Activated CD4-positive, alpha-beta memory T cell treated with anti-CD3 and anti-CD28 coated beads for 36 hours (primary cell): ENCODE measurements at places on chromosomes 6 and 20. TPM values are rescaled to one million over a fixed set of nuclear protein-coding genes. Genes with fewer than 3 reads are reported as not detected.

DNA sequence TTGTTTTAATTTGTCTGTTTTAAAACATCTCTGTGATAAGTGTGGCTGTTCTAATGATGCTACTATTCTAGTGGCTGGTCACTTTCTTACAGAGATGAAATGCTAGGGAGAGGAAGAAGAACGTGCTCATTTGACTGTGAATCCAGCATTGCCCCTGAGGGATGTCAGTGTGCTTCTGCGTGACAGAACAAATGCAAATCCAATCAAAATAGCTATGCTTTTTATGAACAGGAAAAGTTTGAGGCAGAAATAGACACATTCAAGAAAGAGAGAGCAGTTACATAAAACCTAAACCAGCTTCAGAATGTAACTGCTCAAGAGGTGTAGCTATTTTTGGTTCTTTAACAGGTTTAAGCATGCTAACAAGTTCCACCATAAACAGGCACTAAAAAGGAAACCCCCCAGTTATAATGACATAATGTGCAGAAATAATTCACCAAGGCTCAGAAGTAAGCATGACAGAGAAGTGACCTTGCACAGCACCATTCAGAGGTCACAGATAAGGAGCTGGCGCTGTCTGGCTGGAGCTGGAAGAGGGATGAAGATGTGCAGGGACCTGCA is 385.3 kb downstream of the EPM2A start:
- no peak for DNase-seq

- DNase-seq, result no peak
Measured at GRCh38 chr20:36351937-36352336, 45.8 kb downstream of the DLGAP4 start.

DNA sequence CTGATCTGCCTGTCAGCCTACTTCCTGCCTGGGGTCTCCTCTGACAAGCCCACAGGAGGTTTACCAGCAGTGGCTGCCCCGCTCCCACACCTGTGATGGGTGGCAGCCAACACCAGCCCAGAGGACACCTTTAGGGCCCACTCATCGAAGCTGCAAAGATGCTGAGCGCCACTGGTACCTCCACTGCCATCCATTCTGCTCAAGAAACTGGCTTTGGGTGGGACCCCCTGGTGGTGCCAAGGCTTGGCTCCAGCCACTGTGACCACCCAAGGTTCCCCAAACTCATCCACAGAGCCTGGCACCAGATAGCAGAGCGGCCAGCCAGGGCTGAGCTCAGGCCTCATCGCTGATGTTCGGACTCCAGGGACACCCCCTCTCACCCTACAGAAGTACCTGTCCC is 42.5 kb downstream of the PREX1 start:
- DNase-seq, result no peak

- DNase-seq, result no peak
Measured at GRCh38 chr20:46215913-46216707, 92.2 kb downstream of the CDH22 start.

DNA sequence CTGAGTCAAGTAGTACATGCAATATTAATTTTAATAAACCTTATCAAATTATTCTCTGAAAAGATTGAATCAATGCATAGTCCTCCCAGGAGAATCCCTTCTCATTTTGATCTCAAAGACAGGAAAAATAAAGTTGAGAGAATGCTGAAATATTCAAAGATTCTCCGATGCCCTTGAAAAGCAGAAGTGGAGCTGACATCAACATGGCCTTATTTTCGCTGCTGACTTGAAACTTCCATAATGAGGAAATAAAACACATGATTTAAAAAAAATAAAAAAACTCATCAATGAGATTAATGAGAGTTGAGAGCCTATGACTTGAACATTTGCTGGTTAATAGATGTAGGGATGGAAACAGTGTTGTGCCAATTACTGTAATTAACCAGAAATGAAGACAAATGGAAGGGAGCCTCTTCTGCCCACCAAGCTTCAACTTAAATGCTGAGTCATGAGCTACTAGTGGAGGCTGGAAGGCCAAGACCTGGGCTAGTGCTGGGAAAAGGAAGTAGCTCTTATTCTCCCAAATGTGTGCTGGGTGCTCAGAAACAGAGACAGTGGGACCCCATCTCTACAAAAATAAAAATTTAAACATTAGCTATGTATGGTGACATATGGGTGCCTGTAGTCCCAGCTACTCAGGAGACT is 139.9 kb downstream of the BFSP1 start:
- DNase-seq, result no peak

The BPIFA2 gene
- not detected for total RNA-seq

DNA sequence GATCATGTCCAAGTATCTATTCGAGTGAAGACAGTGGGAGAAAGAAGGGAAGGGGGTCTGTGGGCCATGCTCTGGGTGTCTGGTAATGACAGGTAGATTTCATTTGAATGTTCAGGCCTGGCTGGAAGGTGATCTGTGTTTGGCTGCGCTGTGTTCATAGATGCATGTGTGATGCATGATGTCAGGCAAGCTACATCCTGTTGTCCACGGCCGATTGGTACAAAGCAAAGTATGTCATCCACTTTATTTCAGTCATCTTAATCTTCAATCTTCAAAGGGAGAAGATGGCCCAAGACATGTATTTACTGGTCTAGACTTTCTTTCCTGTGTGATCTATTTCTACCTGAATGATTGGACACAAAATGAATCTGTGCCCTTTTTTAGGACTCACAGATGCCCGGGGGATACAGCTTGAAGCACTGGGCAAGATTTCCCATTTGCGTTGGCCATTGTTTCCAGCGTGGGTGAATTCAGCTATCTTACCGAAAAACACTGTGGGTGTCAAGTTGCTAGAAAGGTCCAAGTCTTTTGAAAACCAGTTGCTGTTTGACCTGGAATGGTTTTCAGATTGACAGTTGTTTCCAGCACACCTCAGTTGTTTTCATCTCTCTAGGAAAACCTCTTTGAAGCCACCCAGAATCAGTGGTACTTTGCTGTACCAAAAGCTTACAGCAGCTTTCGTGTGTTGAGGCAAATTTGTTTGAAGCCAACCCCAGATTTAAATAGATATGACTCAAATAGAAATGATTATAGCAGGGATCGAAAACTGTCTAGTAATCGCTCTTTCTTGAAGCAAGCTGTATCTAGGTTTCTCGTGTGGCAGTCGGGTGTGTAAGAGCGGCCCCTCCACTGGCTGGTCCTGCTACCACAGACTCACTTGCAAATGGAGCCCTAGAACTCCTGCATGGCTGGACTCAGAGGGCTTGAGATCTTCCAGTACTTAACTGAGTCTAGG is 27.2 kb downstream of the DUSP22 start:
- peak; percentile 55 for DNase-seq

The C20orf202 gene
- total RNA-seq, result not detected

The TREML1 gene
- not detected for total RNA-seq

The TBXT gene
- not detected for total RNA-seq

DNA sequence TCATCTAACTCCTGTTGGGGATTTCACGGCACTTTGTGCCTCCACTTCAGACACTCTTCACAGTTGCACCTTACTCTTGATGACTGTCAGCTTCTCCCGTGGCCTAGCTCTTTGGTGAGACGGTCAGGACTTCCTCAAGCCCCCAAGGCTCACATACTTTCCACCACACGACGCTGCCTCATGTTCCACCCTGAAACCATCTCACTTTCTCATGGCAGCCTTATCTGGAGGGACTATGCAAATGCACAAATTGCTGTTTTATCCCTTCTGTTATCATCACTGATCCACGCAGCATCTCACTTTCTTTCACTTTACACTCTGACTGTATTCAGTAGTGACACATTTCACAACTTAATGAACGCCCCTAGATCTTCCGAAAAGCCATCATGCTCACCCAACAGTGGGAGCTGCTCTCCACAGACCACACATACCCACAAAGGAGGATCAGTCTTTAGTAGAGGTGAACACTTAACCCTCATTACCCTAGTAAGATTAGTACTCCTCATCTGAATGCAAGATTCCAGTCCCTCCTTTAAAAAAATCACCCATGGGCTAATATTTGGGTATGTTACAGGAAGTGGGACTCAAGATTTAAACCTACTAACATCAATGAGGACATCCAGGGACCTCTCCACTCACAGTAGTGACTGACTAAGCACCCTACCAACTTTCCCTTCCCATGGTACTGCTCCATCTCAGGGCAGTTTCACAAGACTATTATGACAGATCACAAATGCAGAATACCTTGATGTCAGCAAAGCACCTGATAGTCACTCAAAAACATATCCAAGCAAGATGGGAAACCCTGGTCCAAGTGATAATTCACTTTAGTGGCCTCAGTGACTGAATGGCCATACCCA is 35.4 kb downstream of the FYN start:
- peak; percentile 77 for DNase-seq

DNA sequence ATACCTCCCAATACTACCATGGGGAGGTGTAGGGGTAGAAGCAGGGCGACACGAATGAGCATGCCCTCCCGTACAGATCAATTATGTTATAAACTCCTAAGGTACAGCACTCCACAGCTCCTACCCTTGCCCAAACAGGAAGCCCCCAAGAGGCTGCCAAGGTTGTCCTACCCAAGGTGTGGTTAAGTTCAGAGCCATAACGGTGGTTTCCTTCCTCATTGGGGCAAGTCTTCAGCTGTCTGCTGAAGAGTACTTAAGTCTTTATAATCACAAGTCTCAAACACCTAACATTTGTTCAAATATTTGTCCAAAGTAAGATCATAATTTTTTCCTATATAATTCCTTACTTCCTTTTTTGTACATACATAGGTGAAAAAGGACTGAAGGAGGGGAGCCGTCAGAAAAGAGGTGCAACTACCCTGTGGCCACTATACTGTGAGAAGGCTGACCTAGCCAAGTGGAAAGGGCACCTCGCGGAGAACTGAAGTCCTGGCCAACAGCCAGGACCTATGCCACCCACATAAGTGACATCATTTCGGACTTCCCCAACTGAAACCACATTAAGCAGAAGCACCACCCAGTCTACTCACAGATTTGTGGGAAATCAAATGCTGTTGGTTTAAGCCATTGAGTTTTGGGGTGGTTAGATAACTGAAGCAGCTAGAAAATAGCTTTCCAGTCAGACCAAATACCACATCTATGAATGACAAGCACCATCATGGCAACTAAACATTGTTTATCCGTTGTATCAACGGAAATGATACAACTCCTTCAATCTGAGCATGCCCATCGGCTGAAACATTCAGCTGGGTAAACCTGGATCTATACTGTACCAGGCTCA is 2.9 kb upstream of the RAB22A start:
- peak; percentile 83 for DNase-seq

GRCh38 chr6:75084872-75085381 is 120.9 kb downstream of the COL12A1 start:
- DNase-seq, result peak; percentile 9

DNA sequence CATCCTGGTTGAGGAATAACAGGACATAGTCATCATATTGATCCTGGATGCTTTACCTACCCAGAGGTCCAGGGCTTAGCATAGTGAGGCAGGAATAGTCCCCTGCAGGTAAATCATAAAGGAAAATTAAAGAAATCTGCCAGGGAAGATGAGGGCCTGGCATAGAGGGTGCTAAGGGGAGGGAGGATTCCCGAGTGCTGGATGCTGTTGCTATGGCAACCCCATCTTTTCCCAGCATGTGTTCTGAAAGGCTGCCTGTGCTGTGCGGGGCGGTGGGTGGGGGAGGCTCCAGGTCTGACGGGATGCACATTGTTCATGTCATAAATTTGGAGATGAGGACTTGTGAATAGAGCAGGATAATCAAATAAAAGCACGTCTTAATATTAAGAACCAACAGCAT is 212.6 kb upstream of the PCSK2 start:
- no peak for DNase-seq

DNA sequence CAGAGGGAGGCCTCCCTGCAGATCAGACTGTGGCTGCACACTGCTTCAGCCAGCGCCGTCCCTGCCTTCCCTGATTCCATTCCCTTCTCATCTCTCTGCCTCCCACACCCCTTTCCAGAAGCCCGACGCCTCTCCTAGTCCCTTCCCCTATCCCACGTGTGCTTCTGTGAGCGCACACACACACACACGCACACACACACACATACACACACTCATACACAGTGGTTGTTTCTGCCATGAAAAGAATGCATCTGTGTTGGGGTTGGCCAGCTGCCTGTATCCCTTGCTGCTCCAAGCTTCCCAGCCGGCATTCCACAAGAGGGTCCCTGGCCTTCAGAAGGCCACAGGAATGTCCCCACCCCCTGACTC is 51.7 kb downstream of the MOCS1 start:
- no peak for DNase-seq

GRCh38 chr6:18477301-18477941 is 90.3 kb downstream of the RNF144B start:
- no peak for DNase-seq

DNA sequence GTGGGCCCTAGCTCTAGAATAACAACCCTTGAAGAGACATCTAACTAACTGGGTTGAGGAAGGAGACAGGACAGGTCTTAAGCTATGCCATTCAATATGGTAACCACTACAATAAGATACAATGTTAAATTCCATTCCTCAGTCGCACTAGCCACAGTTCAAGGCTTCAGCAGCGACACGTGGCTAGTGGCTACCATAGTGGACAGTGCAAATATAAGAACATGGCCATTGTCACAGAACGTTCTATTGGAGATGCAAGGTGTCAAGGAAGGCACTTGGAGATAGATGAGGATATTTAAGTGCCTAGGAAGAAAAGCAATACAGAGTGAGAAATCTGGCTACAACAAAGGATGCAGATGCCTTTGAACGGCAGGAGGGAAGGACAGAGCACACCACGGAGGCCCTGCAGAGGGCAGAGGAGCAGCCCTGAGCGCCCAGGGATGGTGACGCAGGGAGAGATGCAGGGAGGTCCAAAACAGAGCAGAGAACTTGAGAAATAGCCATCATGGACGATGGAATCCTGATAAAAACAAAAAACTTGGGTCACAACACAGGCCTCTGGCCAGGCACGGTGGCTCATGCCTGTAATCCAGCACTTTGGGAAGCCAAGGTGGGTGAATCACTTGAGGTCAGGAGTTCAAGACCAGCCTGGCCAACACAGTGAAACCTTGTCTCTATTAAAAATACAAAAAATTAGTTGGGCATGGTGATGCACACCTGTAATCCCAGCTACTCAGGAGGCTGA is 140.7 kb downstream of the ZMYND8 start:
- DNase-seq, result no peak

The PHF20 gene
- 49.1 TPM for total RNA-seq

DNA sequence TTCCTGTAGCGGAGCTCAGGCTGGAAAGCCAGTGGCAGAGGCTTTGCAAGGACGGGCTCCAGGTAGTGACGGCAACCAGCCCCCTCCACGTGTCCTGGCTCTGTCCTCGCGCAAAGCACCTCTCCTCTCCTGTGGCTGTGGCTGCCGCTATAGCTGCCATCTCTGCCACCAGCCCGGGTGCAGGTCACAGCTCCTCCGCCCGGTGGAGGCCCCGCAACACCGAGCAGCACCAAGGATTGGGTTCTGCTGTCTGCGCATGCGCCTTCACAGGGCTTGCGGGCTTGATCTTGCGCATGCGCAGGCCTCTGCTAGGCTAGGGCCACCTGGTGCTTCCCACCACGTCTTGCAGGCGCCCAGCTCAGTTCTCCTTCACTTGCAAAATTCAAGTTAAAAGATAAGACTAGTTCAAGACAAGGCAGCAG is 625.4 kb downstream of the QKI start:
- peak; percentile 66 for DNase-seq

DNA sequence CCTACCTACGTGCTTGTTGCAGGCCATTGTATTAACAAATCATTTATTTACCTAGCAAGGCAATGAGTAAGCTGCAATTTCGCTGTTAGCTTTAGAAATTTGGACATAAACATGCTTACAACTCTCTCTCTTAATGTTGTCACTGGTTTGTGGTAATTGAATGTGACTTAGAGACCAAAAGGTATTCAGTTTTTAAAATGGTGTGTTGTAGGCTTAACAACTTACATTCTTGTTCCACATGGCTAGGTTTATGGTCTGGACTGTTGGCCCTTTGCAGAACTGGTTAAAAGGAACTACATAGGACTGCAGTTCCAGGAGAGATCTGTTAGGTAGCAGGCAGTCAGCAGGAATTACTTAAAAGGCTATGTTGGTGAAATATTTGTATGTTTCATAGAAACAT is 10.3 kb upstream of the CTAGE9 start:
- no peak for DNase-seq

The AVP gene
- not detected for total RNA-seq
